NCI-H526 (cell line): ENCODE measurements at places on chromosomes 4 and X.

- DNase-seq, result peak; percentile 19
Observed at GRCh38 chrX:118347131-118347530, 1.2 kb downstream of the WDR44 start.

DNA sequence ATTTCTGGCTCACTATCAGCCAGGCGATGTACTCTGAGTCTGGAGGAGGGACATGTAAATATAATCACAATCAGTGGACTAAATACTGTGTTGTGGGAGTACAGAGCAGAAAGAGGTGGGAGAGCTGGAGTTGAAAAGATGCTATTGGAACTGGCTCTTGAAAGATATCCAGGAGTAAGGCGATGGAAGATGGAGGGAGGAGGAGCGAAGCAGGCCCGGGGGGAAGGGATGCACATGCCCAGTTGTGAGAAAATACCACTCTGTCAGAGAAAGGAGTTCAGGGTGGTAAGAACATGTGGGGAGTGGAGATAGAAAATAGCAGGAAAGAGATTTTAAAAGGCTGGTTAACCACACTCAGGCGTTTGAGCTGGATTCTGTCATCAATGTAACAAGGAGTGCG, 216.9 kb upstream of the ETNPPL start:
- DNase-seq, result no peak

- DNase-seq, result no peak
Observed at GRCh38 chr4:174244441-174244840, 39.0 kb downstream of the FBXO8 start.

- DNase-seq, result no peak
Observed at GRCh38 chr4:17335371-17335770, 176.5 kb downstream of the QDPR start.

- no peak for DNase-seq
Observed at GRCh38 chr4:110589297-110589696, 33.6 kb downstream of the PITX2 start.

GRCh38 chrX:41128955-41129354, 43.7 kb downstream of the USP9X start:
- DNase-seq, result no peak

- DNase-seq, result no peak
Observed at GRCh38 chr4:176185051-176185450, 10.3 kb downstream of the SPATA4 start.

- no peak for DNase-seq
Observed at GRCh38 chr4:12701384-12701783, 782.8 kb downstream of the RAB28 start.

DNA sequence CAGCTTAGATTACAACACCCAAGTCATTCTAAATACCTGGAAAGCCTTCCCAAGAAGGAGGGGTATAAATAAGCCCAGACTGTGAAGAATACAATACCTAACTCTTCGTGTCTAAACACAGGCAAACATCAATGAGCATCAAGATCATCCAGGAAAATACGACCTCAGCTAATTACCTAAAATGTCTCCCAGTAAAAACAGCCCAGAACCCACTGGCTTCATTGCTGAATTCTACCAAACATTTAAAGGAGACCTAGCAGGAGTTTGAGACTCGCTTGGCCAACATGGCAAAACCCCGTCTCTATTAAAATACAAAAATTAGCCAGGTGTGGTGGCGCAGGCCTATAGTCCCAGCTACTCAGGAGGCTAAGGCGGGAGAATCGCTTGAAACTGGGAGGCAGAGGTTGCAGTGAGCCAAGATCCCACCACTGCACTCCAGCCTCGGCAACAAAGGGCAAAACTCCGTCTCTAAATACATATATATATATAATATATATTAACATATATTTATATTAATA, 19.1 kb upstream of the HSFX4 start:
- no peak for DNase-seq

- peak; percentile 84 for DNase-seq
Observed at GRCh38 chrX:76427560-76428242, at the start of gene MAGEE1. TSS of gene MAGEE1 (plus strand) at chrX:76427710. CDS start at chrX:76427931, 221 bp downstream.

- DNase-seq, result no peak
Observed at GRCh38 chr4:39472396-39472795, 13.5 kb downstream of the LIAS start.

DNA sequence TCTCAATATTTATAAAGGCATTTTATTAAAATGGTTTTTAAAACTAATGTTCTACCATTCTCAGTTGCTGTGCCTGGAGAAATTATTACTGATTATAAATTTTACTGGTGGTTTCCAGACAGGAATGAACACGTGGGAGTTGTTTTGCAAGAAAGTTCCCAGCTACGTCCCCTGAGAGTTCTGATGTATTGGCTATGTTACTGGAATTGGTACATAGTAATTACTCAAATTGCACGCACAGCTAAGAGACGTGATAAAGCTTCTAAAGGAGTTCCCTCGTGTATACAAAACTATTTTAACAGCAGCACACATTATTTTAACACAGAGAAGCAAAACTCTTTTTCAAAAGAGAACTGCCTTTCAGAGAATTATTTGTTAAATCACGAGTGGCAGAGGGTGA, 292.2 kb downstream of the NLGN4X start:
- DNase-seq, result no peak

GRCh38 chr4:48275247-48275646, 5.6 kb upstream of the TEC start:
- no peak for DNase-seq

- no peak for DNase-seq
Observed at GRCh38 chr4:173242466-173243250, 74.0 kb downstream of the GALNT7 start.

- DNase-seq, result no peak
Observed at GRCh38 chrX:48489296-48489695, 13.3 kb downstream of the FTSJ1 start.

DNA sequence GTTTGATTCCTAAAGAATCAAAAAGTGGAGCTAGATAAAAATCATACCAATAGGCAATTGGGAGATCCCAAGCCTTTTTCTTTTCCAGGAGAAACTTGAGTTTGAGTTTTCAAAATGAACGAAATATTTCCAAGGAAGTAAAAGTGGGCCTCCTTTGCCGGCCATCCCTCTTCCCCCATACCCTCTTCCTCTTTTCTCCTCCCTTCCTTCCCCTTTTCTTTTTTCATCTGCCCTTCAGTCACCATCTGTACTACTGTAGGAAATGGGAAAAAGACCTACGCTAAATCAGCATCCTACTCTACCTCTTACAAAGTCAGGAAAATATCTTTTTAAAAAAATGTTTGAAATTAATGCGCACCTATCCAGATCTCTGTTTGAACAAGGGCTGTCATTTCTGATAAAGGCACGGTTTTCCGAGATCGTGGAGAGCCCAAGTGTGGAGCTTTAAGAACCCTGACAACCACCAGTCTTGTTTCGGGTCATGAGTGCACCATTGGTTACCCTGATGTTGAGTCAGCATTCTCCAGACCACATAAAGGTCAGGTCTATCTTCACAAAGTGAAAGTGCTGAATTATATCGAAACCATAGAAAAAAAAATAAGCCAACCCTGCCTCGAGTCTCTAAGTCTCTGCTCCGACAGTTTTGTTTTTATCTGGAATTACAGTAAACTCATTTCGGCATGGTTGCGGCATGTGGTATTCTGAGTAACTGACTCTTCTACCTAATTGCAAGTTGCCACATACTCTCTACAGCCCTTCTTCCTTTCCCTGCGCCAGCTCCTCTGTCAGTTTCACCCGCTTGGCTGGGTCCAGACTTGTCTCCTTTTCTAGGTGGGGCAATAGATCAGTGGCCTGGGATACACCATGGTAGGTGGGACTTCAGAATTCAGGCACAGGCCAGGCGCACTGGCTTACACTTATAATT, 140.2 kb upstream of the KLF3 start:
- no peak for DNase-seq

- DNase-seq, result no peak
Observed at GRCh38 chr4:105683038-105683437, 25.5 kb downstream of the INTS12 start.

DNA sequence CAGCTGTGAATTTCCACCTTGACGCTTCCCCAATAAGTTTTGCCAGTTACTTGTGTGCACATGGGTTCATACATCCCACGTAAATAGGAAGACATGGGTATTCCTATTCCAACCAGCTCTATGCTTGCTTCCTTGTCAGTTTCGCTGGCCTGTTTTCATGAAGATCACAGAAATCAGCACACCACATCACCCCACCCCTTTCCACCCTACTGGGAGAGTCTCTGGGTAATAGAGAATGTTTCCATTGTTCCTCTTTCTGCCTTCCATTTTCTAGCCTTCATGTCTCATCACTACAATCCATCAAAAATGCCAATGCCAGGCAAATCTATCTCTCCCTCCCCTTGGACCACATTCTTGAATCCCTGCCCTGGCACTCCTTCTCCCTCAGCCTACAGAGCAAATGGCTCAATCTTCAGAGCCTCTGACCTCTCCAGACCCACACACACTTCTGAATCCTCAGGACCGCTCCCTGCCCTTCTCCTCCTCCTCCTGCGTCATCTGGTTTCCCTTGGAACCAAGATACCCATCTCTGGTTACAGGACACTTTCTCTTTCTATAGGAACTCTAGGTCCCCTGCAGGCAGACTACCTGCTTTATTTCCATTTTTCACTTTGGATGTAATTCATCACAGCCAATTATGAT, 323.3 kb downstream of the DHX15 start:
- no peak for DNase-seq

GRCh38 chr4:150145946-150146340, 67.7 kb downstream of the DCLK2 start:
- no peak for DNase-seq

DNA sequence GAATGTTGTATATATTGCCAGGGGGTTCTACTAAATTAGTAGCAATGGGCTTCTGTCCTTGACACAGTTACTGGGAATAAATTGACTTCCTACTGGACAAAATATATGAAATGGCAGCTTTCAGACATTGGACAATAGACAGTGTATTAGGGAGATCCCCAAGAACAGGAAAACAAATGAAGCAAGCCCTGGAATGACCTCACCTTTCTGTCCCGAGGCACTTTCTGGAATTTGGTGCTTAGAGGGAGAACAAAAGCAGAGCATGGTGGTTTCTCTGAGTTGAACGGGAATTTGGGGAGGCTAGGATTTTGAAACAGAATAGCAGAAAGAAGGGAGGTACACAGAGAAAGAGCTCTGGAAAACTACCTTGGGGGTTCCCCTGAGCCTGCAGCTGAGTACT, 187.7 kb upstream of the MAGEB2 start:
- DNase-seq, result no peak

- no peak for DNase-seq
Observed at GRCh38 chr4:108555701-108556100, 64.7 kb upstream of the RPL34 start.

GRCh38 chr4:137039370-137039769, 492.9 kb downstream of the PCDH18 start:
- DNase-seq, result no peak

DNA sequence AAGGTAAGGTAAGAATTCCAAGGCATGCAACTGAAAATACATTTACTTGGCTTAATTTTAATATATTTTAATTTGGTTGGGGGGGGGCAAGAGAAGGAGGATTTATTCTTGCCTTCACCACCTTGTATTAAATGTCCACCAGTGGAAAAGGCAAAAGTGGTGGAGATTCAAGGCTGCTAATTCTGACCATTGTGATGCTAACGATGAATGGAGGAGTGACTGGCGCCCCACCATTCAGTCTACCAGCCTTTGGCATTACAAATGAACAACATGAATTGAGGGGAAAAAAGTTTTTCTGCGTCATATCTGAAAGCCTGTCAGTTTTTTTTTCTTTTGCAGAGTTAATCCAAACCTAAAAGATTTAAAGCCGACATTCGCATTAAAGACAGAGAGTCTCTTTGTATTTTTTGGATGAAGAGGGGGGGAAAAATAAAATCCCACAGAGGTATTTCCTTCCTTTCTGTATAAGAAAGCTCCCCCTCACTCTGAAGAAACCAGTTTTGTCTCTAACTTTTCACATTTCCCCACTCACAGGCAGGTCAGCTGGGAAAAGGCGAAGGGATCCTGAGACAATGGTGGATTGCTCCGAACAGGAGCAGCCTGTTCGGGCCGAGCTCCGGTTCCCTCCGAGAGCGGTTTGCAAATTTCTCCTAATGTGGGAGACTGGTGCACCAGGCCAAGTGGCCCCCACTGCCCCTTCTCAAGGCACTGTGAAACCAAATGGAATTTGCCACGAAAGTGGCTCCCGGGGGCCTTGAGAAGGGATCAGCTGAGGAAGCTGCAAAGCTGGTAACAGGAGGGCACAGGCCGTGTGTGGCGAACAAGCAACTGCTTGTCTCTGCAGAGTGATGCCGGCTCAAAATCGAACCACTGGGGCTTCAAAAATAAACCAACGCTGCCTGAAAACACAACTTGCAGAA, 28.1 kb downstream of the SHISA3 start:
- DNase-seq, result no peak

DNA sequence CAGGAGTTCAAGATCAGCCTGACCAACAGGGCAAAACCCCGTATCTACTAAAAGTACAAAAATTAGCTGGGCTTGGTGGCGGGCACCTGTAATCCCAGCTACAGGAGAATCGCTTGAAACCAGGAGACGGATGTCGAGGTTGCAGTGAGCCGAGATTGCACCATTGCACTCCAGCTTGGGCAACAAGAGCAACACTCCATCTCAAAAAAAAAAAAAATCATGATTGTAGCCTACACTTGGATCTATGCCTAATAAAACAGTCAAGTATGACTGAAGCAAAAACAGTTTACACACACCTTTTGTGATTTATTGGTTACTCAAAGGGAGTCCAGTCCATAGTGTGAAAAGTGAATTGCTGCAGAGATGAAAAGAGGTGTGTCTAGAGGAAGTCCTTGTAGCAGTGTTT, 34.7 kb upstream of the TASL start:
- no peak for DNase-seq

GRCh38 chr4:45062935-45063545, 336.7 kb upstream of the GNPDA2 start:
- no peak for DNase-seq

GRCh38 chr4:82957045-82957444, 53.6 kb downstream of the LIN54 start:
- no peak for DNase-seq

GRCh38 chrX:148133105-148133725, 152.1 kb downstream of the FMR1NB start:
- DNase-seq, result peak; percentile 43

GRCh38 chrX:124249345-124249744, 83.1 kb upstream of the TEX13D start:
- no peak for DNase-seq

DNA sequence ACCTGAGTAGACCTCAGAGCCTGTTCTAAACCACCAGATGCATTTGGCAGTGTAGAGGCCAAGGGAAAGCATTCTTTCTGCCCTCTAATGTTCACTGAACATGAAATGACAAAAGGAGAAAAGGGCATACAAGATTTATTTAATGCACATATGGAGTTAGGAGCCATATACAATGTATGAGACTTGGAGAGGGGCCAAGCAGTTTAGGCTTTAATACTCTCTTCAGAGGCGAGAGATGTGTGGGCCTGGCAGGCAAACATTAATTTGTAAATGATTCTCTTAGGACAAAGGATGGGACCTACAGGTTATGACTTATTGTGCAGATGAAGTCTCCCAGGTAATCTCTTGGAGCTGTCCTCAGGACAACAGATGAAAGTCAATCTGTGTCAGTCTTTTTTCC, 631.9 kb downstream of the ADGRL3 start:
- no peak for DNase-seq

GRCh38 chrX:10578527-10578926, 41.9 kb downstream of the MID1 start:
- no peak for DNase-seq
